ENCODE measurements at places on chromosomes 16 and 17.

GRCh38 chr16:83917152-83918120 lies 18.5 kb downstream of the MLYCD start:
- no peak for ATAC-seq

DNA sequence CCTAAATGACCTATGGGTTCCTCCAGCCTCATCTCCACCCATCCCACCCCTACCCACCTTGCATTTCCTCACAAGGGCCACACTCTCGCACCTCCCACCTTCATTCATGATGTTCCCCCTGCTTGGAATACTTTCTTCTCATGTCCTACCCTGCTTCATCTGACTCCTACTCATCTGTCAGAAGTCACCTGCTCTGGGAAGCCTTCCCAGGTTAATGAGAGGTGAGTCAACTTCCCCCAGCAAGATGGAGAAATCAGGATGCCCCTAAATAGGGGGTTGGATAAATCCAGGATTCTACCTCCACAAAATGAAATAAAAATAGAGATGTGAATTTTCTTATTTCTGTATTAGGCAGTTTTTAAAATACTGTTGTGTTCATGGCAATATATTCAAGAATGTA lies 51.0 kb upstream of the WSB1 start:
- ATAC-seq: no peak

- ATAC-seq: peak; percentile 79
Observed at GRCh38 chr16:31880322-31880979, 6.8 kb downstream of the ZNF267 start.

- ATAC-seq: peak; percentile 23
Observed at GRCh38 chr16:68645494-68646388, 631 bp downstream of the CDH3 start.

GRCh38 chr16:90035902-90036301 lies 16.6 kb upstream of the DBNDD1 start:
- no peak for ATAC-seq

- ATAC-seq: no peak
Observed at GRCh38 chr17:46138473-46138872, 54.8 kb downstream of the KANSL1 start.

DNA sequence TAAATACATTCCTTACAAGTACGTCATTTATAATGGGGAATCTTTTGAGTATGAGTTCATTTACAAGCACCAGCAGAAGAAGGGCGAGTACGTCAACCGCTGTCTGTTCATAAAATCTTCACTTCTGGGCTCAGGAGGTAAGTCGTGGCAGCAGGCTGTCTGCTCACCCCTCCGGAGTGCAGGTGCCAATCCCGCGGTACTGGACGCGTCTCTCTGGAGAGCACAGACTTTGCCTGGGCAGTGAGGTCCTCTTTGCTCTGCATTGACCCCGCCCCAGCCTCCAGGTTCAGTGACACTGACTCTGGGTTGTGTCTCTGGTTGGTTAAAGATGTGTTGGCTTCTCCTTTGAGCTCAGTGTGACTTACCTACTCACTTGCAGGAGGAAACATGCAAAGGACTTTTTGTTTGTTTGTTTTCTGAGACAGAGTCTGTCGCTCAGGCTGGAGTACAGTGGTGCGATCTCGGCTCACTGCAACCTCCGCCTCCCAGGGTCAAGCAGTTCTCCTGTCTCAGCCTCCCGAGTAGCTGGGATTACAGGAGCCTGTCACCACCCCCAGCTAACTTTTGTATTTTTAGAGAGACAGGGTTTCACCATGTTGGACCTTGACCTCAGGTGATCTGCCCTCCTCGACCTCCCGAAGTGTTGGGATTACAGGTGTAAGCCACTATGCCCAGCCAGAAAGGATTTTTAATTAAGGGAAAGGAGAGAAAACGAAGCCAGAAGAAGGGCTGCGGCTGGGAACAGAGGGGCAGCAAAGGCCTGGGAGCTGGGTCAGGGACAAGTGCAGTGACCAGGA lies 31.2 kb downstream of the RNF213 start:
- ATAC-seq: no peak

DNA sequence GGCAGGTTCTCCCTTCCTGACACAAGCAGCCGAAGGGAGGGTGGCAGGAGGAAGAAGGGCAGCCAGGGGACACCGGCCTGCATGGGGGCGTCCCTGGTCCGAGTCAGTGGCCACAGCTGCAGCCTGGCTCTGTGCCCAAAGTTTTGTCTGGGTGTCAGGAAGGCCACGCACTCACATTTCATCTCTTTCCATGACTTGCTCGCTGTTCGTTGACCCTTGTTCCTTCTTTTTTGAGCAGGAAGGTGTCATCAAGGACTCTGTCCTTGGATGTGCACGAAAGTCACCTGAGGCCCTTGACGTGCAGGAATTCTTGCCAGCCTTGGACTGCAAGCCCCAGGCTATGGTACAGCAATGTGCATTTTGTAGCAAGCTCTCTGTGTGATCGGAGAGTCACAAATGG lies 93.3 kb downstream of the TNFRSF13B start:
- no peak for ATAC-seq

GRCh38 chr16:12708266-12708665 lies 95.4 kb downstream of the CPPED1 start:
- no peak for ATAC-seq
